ENCODE measurements at places on chromosomes 5 and 9. TPM values are rescaled to one million over a fixed set of nuclear protein-coding genes. Genes with fewer than 3 reads are reported as not detected.

The CFAP90 gene
- total RNA-seq, result not detected

The GLDC gene
- not detected for total RNA-seq

The IL33 gene
- total RNA-seq, result 19.1 TPM

The PTCH1 gene
- 9.8 TPM for total RNA-seq

The IFNA13 gene
- not detected for total RNA-seq

DNA sequence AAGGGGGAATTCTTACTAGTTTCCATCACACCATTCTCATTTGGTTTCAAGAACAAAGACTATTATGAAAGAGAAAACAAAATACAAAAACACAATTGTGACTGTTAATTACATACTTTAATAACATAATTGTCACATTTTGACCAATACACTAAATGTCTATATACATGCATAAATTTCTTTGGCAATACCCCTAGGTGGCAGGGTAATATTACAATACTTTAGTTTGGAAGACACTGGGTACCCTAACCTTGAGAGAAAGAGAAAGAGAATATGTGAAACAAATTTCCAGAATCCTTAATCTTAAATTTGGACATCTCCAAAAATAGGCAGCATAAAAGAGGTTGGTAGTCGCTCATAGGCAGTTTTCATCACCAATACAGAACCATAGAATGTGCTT, 619.6 kb upstream of the ADAMTS16 start:
- DNase-seq, result no peak

DNA sequence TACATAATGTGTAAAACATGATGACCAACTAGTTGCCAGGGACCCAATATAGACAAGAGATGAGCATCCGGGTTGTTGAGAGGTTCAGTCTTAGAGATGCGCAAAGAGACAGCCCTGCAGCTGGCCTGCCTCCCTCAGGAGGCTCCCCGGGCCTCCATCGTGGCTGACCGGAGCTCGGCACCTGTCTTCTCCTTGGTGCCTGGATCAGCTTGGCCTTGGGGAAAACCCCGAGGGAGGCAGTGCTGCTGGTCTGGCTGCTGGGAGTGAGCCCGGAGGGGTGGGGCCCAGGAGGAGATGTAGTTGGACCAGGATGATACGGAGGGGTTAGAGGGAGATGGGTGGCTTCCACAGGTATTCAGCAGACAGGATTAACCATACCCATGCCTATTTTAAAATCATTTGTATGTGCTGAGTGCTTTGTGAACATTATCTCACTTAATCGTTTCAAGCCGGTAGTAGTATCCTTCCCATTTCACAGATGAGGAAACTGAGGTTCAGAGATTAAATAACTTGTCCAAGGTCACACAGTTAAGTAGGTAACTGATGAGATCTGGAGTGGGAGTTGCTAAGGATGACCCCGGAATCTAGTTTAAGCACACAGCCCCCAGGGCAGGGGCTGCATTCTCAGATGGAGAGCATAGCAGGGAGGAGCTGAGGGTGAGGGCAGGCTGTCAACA, 173.8 kb downstream of the COL23A1 start:
- no peak for DNase-seq

DNA sequence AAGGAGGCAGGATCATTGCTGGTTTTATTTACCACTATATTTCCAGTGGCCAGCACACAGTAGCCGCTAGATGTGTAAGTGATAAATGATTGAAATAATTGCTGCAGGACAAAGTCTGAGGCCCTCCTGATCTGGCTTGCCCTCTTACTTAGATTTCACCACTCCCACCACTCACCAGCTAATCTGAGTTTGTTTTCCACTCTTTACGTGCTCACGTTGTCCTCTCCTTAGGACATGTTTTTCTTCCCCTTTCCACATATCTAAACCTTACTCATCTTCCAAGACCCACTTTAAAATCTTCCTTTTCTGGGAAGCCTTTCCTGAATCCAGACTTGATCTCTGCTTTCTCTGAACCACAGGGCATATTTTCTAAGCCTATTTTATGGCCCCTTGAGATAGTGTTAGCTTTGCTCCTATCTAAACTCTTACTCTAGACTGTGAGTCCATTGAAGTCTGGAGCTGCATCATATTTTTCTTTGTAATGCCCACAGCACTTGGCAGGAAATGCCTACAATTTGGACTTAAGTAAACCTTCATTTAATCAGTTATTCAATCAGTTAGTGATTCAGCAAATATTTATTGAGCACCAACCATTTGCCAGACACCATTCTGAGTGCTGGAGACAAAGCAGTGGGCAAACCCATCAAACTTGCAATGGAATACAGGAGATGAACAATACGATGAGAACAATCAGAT, 2.4 kb downstream of the TLR4 start:
- DNase-seq, result no peak

DNA sequence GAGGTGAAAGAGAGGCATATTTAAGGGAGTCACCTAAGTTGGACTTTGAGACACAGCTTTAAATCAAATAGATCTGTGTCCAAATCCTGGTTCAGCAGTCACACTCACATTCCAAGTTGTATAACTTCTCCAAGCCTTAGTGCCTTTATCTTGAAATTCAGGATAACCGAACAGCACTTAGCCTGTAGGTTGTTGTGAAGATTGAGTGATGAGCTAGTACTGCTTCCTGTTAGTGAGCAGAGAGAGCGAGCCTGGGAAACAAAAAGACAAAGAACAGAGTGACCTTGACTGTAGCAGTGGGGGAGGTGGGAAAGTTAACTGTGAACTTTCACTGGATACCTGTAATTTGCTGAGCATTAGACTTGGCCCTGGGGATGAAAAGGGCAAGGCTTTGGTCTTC, 22.4 kb downstream of the MAML1 start:
- DNase-seq, result no peak

DNA sequence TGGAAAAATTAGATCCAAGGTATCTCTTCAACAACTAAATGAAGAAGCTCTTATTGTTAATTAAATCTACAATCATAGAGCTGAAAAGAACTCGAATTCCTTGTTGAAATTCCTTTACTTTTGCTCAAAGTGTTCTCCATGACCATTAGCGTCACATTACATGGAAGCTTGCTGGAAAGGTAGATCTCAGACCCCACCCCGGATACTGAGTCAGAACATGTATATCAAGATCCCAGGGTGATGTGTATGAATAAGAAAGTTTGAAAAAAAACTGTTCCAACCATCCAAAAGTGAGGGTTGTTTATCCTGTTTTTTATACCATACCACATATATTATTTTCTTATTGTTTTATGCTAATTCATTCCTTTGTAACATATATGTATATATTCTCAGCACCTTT, 237.1 kb upstream of the PUM3 start:
- DNase-seq, result no peak

Data from Right ventricle myocardium superior (tissue), 1 donor.